Stimulated activated CD4-positive, alpha-beta T cell treated with anti-CD3 and anti-CD28 coated beads, TNF-alpha, amount 100 ng/mL, for 1 hour (primary cell): ENCODE measurements at places on chromosomes 13 and 19.

- no peak for DNase-seq
Measured at GRCh38 chr13:62356977-62357376, 941.3 kb upstream of the PCDH20 start.

DNA sequence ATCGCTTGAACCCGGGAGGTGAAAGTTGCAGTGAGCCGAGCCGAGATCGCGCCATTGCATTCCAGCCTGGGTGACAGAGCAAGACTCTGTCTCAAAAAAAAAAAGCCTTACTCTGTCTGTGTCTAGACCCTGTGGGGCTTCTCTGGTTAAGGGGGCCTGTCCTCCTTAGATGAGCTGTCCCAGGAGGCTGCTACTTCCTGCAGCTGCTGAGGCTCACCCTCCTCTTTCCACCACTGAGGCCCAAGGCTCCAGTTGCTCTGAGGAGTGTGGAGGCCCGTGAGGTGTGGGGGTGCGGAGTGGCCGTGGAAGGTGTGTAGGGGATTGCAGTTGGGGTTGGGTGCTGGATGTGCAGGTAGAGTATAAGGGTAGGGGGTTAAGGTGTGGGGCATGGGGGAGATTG is 22.1 kb upstream of the RASA3 start:
- no peak for DNase-seq

GRCh38 chr13:82850644-82851043 is 1031.6 kb downstream of the SLITRK1 start:
- no peak for DNase-seq

DNA sequence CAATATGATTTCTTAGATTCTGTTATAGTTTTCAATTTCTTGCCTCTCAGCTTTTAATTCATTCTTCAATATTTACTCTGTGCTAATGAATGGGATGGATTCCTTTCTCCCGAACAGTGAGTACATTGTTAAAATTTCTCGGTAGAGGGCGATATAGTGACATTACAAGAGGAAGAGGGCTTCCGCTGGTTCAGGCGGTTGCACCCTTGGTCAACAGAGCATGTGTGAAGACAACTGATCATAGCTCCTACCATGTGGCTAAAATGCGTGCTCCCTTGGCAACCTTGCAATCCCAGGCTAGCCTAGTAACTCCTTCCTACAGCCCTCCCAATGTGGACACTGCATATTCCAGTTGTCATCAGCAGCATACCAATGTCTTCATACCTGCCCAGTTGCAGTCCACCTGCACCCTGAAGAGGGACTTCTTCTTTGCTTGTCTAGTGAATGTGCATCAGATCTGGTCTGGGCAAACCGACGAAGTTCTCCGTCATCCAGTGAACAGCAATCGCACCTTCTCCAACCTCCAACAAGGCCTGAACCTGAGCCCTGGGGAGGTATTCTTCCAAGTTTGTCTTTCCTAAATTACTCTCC is 653.0 kb upstream of the GPC6 start:
- no peak for DNase-seq

GRCh38 chr13:48923376-48923775 is 52.3 kb upstream of the FNDC3A start:
- no peak for DNase-seq

- no peak for DNase-seq
Measured at GRCh38 chr19:3866910-3867638, 1.8 kb downstream of the ZFR2 start.

- no peak for DNase-seq
Measured at GRCh38 chr13:85412448-85412847, 386.8 kb downstream of the SLITRK6 start.

GRCh38 chr13:87878706-87879105 is 207.5 kb downstream of the SLITRK5 start:
- no peak for DNase-seq

- DNase-seq, result no peak
Measured at GRCh38 chr13:27790523-27790922, 1.8 kb upstream of the GSX1 start.

DNA sequence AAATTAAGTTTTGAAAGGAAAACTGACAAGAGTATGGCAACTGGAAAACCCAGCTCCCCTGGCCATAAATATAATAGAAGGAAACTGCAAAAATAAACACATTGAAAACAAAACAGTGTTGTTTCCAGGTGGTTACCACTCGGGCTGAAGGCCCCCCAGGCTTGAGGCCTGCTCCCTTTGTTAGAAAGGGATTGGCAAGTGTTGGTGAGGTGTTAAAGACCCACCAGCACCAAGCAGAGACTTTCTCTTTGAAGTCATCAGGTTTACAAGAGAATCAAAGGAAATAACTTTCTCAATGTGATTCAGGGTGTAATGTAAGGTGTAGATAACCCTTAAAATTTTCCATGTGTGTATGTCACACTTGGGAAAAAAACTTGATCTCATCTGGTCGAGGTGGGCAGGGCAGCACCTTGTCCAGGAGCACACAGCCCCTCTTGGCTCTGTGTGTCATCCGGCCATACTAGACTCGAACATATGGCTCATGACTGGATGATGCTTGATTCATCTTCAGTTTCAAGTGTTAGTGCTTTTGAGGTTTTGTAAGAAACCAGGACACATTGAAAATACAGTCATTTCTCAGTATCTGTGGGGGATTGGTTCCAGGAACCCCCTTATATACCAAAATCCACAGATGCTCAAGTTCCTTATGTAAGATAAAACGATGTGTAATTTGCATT is 7.8 kb downstream of the ACTN4 start:
- no peak for DNase-seq

DNA sequence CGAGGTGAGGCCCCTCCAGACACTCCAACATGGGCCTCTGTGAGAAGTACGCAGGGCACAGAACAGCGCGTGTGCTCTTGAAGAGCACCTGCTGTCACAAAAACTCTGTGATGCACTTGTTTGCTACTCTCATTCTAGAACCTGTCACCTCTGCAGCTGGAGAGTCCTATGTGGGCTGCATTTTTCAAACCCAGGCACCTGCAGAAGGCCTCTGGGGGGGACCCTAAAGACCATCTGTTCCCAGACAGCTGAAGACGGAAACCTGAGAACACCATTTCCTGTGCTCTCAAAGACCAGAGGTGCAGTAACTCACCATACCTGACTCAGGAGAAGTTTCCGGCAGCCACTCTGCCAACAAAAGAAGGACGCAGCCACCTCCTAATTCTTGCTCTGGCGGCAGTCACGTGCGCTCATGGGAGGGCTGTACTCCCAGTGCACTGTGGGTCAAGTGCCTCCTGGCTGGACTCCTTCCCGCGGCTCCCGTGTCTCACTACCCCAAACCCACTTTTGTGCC is 28.1 kb downstream of the RANBP3 start:
- DNase-seq, result no peak

DNA sequence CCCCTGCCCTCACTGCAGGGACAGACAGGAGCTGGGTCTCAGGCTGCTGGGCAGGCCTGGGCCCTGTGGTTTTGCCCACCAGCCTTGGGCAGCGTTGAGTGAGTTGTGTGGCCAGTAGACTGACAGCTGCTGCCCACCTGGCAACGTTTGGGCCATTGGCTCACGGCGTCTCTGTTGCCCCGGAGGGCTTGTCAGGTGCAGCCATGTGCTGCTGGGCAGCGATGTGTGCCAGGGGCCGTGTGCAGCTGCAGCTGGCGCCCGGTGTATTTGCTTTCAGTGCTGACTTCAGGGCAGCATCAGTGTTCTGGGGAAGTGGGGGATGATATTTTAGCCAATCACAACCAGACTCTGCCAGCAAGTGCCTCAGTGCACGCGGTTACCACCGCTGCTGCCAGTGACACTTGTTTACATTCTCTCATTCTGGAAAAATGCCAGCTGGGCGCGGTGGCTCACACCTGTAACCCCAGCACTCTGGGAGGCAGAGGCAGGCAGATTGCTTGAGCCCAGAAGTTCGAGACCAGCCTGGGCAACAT is 10.6 kb downstream of the FZR1 start:
- DNase-seq, result no peak
